DMS 273 treated with DMSO at 0.1 percent for 48 hours (cell line): ENCODE measurements at places on chromosomes 16 and 17.

DNA sequence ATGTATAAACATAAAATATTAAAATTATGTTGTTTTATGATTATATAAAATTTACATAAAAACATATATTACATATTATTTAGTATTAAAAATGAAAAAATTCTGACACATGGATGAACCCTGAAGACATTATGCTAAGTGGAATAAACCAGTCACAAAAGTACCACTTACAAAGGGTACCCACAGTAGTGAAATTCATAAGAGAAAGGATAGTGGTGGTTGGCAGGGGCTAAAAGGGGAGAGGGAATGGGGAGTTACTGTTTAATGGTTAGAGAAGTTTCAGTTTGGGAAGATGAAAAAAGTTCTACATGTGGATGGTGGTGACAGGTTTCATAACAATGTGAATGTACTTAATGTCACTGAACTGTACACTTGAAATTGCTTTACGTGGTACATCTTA is 41.4 kb downstream of the FBXL20 start:
- no peak for DNase-seq

GRCh38 chr16:89581045-89581695 is 5.6 kb downstream of the CPNE7 start:
- DNase-seq: no peak

GRCh38 chr17:48995304-48995973 is 1.7 kb upstream of the IGF2BP1 start:
- no peak for DNase-seq

GRCh38 chr17:41959336-41960095 is 7.1 kb upstream of the CNP start:
- no peak for DNase-seq

- no peak for DNase-seq
Observed at GRCh38 chr17:59863616-59864015, 29.1 kb downstream of the TUBD1 start.

DNA sequence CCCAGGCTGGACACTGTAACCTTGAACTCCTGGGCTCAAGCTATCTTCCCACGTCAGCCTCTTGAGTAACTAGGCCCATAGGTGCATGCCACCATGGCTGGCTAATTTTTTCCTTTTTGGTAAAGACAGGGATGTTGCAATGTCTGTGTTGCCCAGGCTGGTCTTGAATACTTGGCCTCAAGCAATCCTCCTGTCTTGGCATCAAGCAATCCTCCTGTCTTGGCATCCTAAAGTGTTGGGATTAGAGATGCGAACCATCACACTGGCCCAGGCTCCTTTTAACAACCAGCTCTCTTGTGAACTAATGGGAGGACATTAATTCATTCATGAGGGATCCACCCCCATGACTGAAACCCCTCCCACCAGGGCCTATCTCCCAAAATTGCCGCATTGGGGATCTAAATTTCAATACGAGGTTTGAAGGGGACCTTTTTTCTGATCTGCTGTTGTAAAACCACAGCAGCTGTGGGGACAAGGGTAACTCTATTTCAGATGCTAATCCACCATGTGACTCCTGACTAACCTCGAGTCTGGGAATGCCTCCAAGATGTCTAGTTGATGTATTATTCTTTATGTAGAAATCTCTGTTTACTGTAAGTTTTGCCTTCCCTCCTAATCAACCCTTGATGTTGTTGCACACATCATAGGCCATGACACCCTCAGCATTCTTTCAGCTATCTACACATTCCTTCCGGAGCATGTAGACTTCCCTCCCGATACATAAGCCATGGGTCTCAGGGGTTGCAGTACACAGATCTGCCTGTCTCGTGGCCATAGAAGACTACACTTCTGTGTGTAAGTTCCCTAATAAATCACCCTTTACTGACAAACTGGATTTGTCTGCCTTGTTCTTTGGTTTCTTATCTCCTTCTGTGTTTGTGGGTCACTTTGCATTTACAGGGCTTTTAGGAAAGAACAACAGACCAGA is 37.6 kb downstream of the RNF112 start:
- DNase-seq: no peak

GRCh38 chr17:27896701-27897100 is 3.5 kb upstream of the LYRM9 start:
- DNase-seq: no peak

DNA sequence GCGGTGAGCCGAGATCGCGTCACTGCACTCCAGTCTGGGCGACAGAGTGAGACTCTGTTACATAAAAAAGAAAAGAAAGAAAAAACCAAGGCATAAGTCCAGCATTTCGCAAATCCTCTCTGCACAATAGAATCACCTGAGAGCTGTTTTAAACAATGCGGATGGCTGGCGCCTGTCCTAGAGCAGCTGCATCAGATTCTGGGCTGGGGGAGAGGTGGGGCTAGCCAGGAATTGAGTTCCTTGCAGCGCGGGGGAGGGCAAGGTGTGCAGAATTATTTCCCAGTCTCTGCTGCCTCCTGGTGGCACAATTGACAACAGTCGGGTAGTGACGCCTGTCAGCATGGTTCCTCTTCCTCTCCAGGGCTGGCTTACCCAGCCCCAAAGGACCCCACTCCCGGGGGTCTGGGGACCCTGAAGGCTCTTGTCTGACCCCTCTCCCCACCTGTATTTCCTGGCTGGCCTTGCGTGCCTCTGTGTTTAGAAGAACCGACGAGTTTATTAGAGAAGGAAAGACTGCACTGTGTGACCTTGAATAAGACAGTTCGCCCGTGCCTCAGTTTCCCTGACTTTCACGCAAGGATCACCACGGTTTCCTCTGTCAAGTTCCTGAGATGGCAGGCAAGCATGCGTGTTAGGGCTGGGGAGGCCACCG is 41.1 kb upstream of the PLCG2 start:
- DNase-seq: peak; percentile 44

GRCh38 chr16:75624921-75625334 is 1.8 kb upstream of the ADAT1 start:
- DNase-seq: no peak

- no peak for DNase-seq
Observed at GRCh38 chr17:27218719-27219488, 75.0 kb upstream of the WSB1 start.

- no peak for DNase-seq
Observed at GRCh38 chr16:57265850-57266530, 18.5 kb downstream of the PLLP start.

DNA sequence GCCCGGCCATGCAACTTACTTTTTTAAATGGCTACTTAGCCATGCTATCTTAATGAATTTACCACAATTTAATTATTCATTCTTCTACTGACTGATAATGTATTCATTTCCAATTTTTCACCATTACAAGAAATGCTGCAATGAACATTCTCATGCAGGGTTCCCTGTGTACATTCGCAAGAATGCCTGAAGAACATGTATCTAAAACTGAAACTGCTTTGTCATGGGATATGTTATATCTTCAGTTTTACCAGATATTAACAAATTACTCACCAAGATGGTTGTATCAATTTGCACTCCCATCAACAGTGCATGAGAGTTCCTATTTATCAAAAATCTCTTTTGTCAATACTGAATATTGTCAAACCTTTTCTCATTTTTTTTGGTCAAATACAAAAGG is 100.8 kb downstream of the SLC39A11 start:
- DNase-seq: no peak

GRCh38 chr17:68222606-68223005 is 25.2 kb upstream of the AMZ2 start:
- DNase-seq: no peak

DNA sequence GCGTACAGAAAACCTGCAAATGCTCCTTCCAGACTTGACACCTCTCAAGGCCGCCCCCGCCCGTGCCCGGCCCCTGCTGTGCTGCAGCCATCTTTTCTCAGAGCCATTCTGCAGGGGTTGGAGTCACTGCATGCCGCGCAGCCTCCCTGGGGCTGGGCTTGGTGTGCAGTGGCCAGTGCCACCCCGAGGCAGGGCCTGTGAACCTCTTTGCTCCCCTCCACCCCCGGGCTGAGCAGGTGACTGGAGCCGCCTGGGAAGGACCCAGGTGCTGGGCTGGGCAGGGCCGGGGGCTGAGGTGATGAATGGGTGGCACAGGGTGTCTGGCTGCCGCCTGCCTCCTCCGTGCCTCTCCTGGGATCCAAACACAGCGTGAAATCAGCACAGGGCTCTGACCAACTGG is 20.3 kb downstream of the MRM3 start:
- DNase-seq: no peak

DNA sequence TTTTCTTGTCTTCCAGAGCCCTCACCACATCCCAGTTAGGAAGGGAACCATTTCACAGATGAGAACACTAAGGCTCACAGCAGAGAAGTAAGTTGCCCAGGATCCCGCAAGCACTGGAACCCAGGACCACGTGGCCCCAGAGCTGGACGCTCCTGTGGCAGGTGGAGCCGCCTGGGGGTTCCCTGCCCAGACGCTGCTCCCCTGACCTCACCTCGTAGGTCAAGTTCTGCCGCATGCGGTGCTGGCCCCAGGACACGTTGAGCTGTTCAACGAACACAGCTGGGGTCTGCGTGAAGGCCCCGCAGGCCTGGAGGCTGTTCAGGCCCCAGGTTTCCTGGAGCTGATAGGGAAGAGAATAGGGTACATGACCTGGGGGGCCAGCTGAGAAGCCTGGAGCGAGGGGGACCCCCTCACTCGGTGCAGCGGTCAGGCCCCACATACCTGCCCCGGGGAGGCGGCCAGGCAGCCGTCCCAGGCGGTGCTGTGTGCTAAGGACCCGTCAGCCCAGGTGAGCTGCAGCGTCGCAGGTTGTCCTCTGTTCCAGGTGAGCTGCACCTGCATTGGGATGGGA is 54.1 kb downstream of the RMI2 start:
- no peak for DNase-seq

DNA sequence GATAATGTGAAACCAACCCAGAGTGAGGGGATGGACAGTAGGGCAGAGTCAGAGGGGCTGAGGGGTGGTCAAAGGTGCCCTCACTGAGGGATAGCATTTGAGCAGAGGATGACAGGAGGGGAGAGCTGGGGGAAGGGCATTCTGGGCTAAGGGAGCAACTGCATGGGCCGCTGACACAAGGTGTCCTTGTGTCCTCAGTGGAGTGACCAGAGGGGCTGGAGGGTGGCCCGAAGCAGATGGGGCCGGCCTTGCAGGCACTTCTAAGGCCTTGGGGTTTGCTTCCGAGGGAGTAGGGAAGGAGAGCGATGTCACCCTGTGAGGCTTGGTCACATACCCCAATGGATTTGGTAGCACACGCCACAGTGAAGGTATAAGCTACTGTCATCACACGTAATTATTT is 10.0 kb downstream of the NUBP1 start:
- DNase-seq: no peak

- DNase-seq: no peak
Observed at GRCh38 chr16:17302620-17303019, 168.1 kb downstream of the XYLT1 start.

DNA sequence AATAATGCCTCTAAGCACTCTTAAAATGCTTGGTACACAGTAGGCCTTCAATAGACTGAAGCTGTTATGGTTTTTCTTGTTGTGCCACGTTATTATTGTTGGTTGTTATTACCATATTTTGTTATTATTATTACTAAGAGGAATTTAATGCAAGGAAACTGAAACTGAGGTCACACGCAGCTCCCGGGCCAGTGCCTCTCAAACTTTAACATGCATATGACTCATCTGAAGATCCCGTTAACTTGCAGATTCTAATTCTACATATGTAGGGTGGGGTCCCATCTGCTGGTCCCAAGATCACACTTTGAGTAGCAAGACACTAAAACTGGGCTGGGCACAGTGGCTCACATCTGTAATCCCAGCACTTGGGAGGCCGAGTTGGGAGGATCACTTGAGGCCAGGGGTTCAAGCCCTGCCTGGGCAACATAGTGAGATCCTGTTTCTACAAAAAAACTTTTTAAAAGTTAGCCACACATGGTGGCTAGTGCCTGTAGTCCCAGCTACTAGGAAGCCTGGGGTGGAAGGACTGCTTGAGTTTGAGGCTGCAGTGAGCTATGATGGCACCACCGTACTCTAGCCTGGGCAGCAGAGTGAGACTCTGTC is 888 bp downstream of the ACSM5 start:
- DNase-seq: no peak

DNA sequence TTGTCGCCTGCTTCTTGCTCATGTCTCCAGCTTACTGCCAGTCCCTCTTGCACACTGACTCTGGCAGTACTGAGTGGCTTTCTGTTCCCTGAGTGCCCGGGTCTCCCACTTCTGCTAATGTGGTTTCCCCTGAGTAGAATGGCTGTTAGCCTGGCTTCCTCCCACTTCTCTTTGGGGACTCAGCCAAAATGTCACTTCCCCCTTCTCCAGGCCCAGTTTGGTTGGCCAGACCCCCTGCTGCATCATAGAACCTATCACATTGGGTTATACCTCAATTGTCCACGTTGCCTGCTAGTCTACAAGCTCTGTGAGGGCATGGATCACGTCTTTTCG is 304.4 kb downstream of the HS3ST3B1 start:
- DNase-seq: no peak

DNA sequence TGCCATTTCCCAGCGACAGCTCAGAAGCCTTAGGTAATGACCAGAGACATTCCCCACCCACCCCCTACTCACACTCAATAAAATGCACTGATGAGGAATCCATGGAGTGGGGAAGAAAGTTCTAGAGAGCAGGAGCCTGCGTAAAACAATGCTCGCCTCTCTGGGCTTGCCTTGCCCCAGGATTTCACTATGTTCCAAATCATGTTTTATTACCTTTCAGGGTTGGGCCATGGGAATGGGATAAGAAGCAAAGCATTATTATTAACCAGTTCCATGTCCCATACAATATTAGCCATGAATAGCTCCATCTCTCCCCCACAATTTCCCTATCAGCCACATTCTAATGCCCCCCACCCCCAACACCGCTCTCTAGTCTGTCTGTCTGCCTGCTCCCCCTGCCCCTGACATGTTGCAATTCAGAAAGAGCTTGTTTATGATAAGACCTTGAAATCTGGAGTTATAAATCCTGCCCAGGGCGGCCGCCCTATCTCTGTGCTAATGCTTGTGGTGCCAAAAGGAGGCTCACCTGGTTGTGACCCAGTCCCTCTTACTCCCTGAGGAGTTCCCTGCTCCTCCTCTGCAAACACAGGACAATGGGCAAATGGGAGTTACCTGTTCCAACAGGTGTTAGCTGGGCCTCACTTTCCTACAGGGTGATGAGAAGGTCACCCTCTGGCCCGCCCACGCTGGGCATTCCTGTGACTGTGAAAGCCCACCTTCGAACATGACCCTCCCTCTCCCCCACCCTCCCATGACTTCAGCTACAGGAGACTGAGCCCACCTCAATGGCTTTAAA is 28.0 kb upstream of the DDX52 start:
- no peak for DNase-seq

GRCh38 chr17:66950886-66951604 is 13.5 kb upstream of the CACNG4 start:
- no peak for DNase-seq

DNA sequence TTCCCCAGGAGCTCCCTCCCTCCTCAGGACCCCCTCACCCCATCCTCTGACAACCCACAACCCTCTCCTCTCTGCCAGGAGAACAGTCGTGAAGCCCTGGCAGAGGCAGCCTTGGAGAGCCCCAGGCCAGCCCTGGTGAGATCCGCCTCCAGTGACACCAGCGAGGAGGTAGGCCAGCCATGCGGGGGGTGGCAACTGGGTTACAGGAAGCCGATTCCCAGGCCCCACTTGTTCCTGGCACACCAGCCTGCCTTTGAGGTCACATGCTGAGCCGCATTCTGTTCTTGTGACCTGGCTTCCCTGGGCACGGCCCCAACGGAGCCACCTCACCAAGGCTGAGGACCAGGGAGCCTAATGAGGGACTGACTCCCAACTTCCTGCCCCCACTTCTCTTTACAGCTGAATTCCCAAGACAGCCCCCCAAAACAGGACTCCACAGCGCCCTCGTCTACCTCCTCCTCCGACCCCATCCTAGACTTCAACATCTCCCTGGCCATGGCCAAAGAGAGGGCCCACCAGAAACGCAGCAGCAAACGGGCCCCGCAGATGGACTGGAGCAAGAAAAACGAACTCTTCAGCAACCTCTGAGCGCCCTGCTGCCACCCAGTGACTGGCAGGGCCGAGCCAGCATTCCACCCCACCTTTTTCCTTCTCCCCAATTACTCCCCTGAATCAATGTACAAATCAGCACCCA is 7.9 kb downstream of the NAT9 start:
- DNase-seq: no peak
